NCI-H1694 (cell line): ENCODE measurements at places on chromosomes 5 and 9.

- no peak for DNase-seq
Measured at GRCh38 chr5:78979909-78980308, 5.2 kb downstream of the ARSB start.

- DNase-seq, result no peak
Measured at GRCh38 chr5:131939690-131940345, 5.6 kb downstream of the MEIKIN start.

- no peak for DNase-seq
Measured at GRCh38 chr5:73636408-73636807, 10.4 kb downstream of the ARHGEF28 start.

DNA sequence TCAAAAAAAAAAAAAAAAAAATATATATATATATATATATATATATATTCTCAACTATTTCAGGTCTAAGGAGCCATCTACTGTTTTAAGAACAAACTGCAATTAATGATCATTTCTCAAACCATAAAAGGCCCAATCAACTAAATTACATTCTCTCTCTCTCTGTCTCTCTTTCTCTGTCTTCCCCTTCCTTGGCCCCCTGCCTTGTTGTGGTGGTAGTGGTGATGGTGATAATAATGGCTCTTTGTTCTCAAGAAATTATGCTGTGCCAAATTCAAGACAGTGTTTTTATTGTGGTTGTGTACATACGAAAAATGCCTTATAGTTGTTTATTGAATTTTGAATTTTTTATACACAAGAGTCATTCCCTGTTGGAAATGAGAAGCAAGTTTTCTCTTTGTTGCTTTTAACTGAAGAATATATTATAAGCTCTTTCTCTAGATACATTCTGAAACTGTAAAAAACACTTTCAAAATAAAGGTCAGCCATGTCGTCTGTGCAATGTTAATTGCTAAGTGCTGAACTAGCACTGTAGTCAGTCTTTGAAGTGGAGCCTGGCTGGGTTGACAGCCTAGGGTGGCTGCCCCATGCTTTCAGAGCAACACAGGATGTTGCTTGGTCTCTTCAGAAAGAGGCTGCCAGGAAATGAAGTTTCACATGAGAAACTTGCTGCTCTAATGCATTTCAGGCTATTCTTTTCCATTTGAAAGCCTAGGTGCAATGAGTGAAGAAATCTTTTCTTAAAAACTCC is 96.0 kb downstream of the HINT1 start:
- DNase-seq, result no peak

GRCh38 chr9:90300611-90301276 is 341.9 kb downstream of the DIRAS2 start:
- DNase-seq, result no peak

GRCh38 chr9:90927496-90927895 is 125.9 kb downstream of the SYK start:
- no peak for DNase-seq

DNA sequence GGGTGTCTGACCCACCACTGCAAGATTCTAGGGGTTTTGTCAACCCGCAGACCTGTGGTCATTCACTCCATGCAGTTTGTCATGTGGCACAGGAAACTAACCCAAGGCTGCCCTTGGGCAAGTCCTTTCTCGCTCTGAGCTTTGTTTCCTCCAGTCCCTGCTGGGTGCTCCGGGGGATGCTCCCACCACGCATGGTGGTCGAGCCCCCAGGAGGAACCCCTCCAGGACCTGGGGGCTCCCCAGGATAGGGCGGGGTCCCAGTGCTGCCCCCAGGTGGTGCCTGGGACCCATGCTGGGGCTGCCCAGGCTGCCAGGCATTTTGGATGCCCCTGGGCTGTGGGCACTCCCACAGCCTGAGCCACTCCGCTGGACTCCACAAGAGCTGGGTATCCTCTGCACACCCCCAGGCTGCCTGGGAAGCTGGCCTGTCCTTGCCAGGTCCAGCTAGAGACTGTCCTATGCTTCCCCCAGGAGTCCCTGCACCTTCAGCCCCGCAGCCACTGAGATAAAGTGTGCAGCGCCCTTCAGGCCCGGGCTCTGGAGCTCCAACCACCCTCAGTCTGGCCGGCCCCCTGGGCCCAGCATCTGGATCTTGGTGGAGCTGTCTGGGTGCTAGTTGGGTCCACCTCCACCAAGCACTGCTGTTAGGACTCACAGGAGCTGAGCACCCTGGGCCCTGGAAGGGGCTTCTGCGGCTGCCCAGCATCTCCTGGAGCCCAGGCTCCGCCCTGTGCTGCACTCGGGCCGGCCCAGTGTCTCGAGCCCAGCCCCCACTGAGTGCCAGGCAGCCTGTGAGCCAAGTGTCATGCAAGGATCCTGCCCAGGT is 104.3 kb downstream of the PHF2 start:
- no peak for DNase-seq

- peak; percentile 82 for DNase-seq
Measured at GRCh38 chr5:124655251-124655917, 91.1 kb downstream of the ZNF608 start.

GRCh38 chr5:31273631-31274378 is 80.3 kb downstream of the CDH6 start:
- no peak for DNase-seq

- DNase-seq, result no peak
Measured at GRCh38 chr5:4949108-4949507, 191.0 kb upstream of the ADAMTS16 start.

- no peak for DNase-seq
Measured at GRCh38 chr5:125835293-125836172, 587.7 kb upstream of the GRAMD2B start.
